ENCODE measurements at places on chromosomes 5 and 9. TPM values are rescaled to one million over a fixed set of nuclear protein-coding genes. Genes with fewer than 3 reads are reported as not detected.

SLC34A1 gene
- not detected for total RNA-seq

CLIC3 gene
- total RNA-seq, result not detected

FBN2 gene
- total RNA-seq, result 5.7 TPM

NTRK2 gene
- under 0.01 TPM for total RNA-seq

RLN2 gene
- 0.16 TPM for total RNA-seq

KCNV2 gene
- total RNA-seq, result not detected

NEUROG1 gene
- not detected for total RNA-seq

CMYA5 gene
- total RNA-seq, result not detected

SERINC5 gene
- 5.8 TPM for total RNA-seq

KIF4B gene
- total RNA-seq, result 0.38 TPM

EQTN gene
- not detected for total RNA-seq

KLF9 gene
- 26.4 TPM for total RNA-seq

GBA2 gene
- total RNA-seq, result 121 TPM

UGT3A2 gene
- not detected for total RNA-seq

NIPAL4 gene
- not detected for total RNA-seq

All from bladder microvascular endothelial cell (primary cell).